ENCODE measurements at places on chromosomes 2 and 18.

DNA sequence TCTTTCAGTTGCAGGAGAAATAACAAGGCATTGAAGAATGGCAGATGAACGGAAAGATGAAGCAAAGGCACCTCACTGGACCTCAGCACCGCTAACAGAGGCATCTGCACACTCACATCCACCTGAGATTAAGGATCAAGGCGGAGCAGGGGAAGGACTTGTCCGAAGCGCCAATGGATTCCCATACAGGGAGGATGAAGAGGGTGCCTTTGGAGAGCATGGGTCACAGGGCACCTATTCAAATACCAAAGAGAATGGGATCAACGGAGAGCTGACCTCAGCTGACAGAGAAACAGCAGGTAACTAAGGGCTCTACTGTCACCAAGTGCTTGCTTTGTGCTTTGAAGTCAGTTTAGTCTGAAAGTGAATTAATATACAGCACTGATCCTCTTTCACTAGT, 118.5 kb upstream of the UNC80 start:
- peak; percentile 69 for DNase-seq

GRCh38 chr2:39913648-39914461, 134.8 kb upstream of the THUMPD2 start:
- DNase-seq: no peak

DNA sequence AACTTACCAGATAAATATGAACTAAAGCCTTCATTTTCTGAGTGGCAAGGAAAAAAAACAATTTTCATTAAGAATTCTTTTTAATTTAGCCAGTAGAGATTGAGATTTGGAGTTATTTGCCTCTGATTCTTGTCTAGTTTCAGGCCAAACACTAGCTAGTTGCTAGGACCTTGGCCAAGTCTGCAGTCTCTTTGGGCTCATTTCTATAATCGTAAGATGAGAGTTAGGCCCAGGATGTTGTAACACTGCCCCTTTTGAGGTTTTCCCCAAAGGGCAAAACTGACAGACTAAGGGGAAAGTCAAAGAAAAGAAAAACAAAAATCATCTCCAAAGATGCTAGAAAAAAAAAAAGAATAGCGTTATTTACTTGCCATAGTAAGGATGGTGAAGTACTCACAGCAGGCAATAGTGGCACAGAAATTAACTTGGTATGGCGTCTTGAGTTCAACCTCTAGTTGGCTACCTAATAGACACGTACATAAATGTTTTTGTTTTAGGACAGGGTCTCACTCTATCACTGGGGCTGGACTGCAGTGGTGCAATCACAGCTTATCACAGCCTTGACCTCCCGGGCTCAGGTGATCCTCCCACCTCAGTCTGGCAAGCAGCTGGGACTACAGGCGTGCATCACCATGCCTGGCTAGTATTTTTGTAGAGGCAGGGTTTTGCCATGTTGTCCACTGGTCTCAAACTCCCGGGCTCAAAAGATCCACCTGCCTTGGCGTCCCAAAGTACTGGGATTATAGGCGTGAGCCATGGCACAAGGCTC, 23.0 kb upstream of the ADAM17 start:
- DNase-seq: no peak

- no peak for DNase-seq
Measured at GRCh38 chr18:65859075-65859474, 108.3 kb downstream of the CDH7 start.

DNA sequence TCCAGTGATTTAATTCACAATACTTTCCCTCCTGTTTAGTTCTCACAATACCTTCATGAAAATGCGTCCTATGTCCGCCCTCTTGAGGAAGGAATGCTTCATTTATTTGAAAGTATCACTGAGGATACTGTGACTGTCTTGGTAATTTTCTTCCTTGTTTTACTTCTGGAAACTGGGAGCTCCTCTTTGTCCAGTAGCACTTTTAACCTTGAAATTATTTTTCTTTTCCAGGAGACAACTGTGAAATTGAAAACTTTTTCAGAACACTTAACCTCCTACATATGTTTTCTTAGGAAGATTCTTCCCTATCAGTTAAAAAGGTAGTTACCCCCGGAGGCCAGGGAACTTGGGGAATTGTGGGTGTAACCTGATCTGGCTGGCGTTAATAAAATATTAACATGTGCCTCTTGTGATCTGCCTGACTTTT, 58.9 kb upstream of the STON1 start:
- no peak for DNase-seq

DNA sequence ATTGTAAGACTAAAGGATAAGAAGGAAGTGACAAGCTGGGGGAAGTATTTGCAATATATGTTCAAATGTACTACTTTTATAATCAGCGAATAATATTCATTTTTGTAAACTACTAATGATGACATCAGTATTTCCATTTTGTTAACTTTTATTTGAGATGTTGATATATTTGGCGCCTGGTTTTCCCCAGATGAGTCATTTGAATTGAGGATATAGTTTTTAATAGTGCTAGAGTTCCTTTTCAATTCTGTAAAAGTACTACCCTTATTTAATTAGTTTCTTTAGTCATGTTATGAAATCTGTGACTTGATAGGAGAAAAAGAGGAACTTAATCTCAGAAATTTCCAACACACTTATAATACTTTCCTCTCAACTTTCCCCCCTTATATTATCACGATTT, 495.3 kb downstream of the IRS1 start:
- no peak for DNase-seq

GRCh38 chr2:236667526-236667925, 97.9 kb downstream of the ACKR3 start:
- DNase-seq: peak; percentile 30

DNA sequence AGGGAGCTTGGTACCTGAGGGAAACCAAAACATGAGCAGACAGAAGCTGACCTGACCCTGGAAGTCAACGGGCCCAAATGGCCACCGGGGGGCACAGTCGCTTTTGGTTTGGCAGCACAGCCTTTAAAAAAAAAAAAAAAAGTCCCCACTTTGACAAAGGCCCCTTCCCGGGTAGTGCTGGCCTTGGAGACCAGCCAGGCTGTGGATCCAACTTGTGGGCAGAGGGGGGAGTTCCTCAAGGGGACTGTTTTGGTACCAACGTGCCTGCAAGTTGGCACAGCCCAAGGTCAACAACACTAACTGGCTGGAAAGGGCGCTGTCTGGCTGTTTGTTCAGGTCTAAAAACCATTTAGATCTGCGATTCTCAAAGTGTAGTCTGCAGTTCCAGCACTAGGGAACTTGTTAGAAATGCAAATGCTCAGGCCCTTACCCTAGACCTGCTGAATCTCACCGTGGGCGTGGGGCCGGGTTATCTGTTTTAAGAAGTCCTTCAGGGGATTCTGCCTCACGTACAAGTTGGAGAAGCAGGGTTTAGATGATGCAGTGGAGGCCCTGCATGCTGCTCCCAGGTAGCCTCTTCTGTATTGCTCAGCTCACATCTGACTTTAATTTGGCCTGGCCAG, 83.0 kb downstream of the LPIN1 start:
- peak; percentile 81 for DNase-seq

GRCh38 chr2:239904496-239904895, 120.6 kb downstream of the NDUFA10 start:
- DNase-seq: peak; percentile 34

DNA sequence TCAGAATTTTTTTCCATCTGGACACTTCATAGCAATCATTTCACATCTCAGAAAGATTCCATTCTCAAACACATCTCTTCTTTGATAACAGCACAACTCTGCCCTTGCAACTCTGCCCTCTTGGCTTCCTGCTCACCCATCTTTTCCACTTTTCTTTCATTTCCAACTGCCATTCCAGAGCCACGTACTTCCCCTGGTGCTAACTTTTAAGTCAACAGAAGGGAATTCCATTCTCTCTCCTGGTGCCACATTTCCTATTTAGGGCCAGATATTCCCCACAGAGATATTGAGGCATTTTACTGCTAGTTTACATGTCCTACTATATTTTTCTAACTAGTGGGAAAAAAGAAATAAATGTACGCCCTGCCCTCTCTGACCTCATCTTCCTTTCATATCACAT, 590.2 kb downstream of the ARHGAP15 start:
- no peak for DNase-seq

DNA sequence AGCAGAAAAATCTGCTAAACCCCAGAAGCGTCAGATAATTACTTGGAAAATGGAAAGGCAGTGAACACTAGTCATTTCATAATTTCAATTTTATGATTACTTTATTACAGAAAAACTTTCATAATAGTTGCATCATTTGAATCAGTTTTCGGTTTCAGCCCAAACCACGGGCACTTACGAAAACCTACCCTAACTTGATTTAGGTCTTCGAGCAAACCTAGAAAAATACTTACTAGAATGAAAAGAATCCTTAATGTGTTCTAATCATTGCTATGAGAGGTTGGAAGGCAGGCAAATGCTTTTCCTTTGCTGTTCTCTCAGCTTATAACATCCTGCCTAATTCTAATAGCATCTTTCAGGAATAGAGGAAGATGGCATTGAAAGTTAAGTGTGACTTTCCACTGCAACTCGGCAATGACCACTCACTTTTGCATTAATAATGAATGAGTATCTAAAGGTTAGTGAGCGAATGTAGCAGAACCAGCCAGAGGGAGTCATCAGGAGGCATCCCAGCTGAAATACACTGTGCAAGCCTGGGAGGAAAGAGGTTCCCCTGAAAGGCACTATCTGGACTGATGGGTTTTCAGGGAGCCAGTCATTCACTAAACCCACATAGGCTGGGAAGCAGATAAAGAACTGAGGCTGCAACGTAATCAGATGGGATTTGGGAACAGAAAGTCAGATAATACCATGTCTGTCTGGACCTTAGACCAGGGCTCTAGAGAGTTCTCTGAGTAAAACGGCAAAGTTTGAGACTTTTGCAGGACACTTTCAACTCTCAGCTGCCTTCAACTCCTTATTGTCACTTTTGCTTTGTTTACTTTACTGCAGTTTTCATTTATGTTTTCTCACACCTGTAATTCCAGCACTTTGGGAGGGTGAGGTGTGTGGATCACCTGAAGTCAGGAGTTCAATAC, 520.8 kb downstream of the RNF144A start:
- no peak for DNase-seq

DNA sequence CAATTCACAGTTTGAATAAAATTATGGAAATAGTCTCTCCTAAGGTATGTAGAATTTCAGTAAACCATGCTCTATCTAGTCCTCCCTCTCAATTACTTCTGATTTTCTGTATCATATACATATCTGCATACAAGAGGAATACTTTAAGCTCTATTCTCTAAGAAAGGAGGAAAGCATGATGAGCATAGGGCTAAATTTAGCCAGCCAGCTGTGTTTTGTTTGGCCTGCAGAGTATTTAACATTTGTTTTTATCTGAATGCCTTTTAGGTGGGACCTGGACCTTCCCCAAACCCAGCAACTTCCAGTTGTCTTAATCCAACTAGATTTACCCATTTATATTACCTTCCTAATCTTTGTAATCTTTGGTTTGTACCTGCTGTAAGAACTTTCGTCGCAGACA, 42.2 kb upstream of the FAM117B start:
- no peak for DNase-seq

GRCh38 chr2:24245986-24246776, 71.3 kb downstream of the FAM228A start:
- DNase-seq: no peak
